Panc1 (cell line): ENCODE measurements at places on chromosomes 2 and 18. TPM values are rescaled to one million over a fixed set of nuclear protein-coding genes. Genes with fewer than 3 reads are reported as not detected.

Gene ARHGAP15
- 0.41 TPM for total RNA-seq

DNA sequence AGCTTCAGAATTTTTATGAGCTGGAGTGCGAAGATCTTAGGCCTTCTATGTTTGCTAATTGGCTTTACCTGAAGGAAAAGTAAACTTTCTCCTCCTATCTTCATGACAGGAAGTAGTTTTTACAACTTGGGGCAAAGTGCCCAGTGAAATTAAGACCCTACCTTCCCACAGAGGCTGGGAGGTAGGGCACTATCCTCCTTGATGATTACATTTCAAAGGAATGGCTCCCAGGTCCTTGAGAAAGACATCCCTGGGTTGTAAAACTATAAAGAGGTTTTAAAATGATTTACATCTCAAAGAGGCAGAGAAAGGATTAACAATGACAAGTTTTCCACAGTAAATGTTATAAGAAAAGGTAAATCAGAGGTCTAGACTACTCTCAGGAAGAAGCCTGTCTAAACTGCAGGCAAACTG is 155.8 kb downstream of the CDH7 start:
- no peak for DNase-seq

Gene TNFRSF11A
- 14.1 TPM for total RNA-seq

DNA sequence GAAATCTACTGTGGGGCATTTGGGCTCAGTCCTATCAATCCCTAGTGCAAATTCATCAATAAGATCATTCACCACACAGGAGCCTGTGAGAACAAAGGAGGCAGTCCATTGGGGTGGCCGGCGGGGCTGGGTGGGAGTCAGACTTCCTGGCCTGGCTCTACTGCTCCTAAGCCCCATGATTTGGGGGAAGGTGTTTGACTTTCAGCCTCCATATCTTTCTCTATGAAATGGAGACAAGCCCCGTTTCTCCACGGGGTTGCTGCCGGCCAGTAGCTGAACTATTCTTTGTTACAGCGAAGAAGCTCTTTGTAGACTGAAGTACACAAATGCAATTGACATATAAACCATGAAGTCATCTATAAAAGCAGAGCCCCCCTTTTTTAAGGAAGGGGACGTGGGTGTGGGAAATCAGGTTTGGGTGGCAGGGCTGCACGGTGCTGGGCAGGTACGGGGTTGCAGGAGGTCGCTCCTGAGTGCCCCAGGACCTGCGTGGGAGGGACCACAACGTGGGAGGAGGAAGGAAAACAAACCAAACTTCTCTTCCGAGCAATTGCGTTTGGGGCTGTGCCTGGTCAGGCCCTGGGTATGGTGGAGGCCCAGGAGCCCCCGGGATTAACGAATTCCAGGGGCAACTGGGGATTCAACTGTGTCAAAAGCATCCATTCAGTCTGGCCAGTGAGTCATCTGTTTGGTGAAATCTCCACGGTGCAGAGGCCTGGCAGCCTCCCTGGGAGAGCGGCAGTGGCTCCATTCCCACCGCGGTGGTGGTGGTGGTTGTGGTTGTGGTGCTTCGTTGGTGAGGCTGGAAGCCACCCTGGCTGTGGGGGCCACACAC is 18.2 kb downstream of the FBLN7 start:
- no peak for DNase-seq

Gene SOX11
- not detected for total RNA-seq

DNA sequence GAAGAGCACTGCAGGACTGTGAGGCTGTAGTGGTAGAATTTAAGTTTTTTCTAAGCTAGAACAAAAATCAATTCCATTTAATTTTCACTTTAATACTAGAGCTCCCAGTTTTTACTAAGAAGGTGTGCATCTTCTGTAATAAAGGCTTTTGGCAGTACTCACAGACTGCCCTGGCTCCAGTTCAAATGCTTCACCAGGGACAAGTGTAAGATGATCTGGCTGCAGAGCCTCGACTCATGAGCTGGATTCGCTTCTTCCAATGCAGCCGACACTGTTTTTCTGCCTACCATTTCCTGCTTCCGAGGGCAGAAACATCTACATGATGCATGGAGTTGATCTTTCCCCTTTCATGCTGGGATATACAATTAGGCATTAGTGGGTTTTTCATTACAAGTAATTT is 87.0 kb downstream of the FARSB start:
- DNase-seq = no peak

- DNase-seq = no peak
Observed at GRCh38 chr2:36296798-36297197, 58.8 kb upstream of the CRIM1 start.

DNA sequence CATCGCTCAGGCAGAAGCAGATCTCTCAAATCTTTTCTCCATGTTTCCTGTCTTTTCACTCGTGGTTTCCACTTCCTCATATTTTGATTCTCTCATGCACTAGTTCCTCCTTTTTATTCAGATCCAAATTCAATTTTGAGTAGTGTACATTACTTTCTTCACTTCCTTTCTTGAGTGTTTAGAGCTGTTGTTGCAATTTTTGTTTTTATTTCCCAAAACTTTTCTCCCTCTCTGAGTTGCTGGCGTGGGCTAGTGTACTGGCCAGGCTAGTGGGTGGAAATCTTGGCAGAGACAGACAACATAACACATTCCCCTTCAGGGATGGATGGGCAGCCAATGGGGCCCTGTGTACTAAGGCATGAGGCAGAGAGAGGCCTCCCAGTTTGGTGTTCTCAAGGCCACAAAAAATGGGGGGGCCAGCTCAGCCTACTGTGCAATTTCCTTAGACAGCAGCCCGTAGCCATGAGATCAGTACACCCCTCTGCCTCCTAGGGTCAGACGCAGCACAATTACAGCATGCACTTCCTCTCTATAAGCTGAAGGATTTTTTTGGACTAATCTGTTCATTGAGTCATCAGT is 145.1 kb upstream of the PID1 start:
- DNase-seq = no peak

DNA sequence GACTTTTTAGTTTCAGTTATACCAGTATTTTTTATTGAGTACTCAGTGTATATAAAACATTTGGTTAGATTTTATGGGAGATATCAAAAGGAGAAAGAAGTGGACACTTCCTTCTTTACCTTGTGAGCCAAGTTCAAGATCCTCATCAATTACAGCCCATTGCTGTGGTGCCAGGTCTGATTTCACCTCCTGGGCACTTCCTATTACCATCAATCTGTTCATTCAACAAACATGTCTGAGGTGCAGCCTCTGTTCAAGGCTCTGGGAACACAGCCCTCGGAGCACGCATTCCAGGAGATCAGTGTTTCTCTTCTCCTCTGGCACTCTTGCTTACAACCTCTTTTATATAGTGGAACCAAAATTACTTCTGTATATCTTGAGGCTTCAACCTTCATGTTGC is 171.4 kb upstream of the ALPP start:
- no peak for DNase-seq
